ENCODE measurements at places on chromosomes 6 and 20.
A peak's percentile ranks its signal among the peaks of the same experiment; 100 is the strongest.

DNA sequence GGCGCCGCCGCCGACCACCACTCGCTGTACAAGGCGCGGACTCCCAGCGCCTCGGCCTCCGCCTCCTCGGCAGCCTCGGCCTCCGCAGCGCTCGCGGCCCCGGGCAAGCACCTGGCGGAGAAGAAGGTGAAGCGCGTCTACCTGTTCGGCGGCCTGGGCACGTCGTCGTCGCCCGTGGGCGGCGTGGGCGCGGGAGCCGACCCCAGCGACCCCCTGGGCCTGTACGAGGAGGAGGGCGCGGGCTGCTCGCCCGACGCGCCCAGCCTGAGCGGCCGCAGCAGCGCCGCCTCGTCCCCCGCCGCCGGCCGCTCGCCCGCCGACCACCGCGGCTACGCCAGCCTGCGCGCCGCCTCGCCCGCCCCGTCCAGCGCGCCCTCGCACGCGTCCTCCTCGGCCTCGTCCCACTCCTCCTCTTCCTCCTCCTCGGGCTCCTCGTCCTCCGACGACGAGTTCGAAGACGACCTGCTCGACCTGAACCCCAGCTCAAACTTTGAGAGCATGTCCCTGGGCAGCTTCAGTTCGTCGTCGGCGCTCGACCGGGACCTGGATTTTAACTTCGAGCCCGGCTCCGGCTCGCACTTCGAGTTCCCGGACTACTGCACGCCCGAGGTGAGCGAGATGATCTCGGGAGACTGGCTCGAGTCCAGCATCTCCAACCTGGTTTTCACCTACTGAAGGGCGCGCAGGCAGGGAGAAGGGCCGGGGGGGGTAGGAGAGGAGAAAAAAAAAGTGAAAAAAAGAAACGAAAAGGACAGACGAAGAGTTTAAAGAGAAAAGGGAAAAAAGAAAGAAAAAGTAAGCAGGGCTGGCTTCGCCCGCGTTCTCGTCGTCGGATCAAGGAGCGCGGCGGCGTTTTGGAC is 2.0 kb downstream of the SOX4 start:
- no peak for DNase-seq

- no peak for DNase-seq
Measured at GRCh38 chr20:5720696-5721095, 29.5 kb upstream of the SHLD1 start.

- no peak for DNase-seq
Measured at GRCh38 chr6:30238178-30238795, 25.1 kb upstream of the TRIM26 start.

DNA sequence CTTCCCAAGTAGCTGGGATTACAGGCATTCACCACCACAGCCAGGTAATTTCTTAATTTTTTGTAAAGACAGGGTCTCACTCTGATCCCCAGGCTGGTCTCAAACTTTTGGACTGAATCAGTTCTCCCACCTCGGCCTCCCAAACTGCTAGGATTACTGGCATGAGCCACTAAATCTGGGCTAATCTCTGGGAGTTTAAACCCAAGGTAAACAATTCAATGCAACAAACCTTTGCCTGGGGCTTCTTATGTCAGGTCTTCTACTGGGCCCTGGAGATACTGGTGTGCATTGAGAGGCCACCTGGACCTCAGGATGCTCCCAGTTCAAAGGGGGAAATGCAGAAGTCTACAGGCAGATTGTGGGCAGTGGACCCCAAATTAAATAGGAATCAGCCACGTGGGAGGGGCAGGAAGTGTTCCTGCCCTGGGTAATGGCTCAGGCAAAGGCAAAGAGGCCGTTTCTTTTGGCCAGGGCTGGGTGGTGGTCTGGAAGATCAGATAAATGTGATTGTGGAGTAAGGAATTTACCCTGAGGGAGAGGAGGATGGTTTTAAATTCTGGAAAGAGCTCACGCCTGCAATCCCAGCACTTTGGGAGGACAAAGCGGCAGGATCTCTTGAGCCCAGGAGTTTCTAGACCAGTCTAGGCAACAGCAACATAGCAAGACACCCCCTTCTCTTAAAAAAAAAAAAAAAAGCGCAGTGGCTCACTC is 1.3 kb upstream of the MYBL2 start:
- DNase-seq, result no peak

DNA sequence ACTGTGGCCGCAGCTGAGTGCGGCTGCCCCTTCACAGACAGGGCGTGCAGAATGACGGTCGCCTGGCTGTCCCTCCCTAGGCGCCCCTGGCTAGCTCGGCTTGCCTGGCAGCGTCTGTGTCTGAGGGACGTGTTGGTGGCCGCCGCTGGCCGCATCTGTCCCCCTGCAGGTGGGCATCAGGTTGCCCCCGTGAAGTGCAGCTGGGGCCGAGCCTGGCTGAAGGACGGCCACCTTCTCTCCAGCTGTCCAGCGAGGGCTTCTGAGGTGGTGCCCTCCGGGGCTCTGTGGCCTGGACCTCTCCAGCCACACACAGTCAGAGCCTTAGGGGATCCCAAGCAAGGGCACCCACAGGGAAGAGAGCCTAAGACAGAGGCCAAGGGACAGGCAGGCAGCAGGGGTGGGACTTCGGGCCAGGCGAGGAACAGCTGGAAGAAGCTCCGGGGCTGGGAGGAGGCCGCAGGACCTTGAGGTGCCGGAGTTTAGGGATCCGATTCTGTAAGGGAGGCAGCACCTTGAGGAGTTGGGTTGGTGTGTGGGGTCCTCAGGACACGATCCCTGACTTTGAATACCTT is 89.0 kb upstream of the EPB41L1 start:
- no peak for DNase-seq

DNA sequence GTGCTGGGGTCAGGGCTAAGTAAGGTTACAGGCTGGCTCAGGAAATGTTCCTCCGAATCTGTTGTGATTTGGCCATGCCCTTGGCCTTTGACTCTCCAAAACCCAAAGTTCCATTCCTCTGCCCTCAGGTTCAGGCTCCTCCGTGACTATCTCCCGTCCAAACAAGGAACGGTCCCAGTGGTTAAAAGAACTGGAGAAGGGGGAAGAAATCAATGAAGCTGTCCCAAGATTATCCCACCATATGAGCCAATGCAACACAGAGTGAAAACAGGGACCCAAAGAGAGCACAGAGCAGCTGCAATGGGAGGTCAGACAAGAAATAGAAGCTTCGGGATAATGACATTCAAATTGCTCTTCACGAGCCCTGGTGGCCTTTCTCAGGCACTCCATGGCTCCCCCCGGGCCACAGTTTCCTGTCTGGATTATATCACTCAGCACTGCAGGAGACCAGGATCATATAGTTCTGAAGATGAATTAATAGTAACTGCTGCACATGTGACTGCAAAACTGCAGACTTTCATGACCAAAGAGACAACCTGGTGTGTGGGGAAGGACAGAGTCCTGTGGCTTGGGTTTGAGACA is 211.3 kb downstream of the ZNF217 start:
- no peak for DNase-seq

DNA sequence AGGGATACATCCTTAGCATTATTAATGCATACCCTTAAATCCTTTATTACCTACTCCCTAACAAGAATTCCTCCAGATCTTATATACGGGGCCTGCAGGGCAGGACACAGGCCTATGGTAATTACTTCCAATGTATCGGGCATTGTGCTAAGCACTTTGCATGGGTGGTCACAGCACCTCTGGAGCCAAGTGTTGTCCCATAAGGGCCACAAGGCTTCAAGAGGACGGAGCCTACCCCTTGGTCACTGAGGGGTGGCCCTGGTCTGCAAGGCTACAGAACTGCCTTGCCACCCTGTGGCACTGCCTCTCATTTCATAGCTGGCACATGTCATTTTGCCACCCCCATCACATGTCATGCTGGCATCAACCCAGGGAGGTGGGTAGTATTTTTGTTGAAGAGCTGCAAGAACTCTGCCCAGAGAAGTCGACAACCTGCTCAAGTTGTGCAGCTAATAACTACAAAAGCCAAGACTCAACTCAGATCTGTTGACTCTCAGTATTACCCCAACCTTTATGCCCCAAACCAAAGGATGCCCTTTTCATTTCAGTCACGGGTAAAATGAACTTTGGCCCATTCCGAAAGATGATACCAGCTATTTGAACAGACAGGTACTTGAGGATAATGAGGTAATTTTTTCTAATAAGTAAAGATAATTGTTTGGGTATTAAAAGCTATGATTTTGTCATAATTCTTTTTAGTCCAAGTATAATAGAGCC is 144.1 kb upstream of the AKAP12 start:
- DNase-seq, result no peak

DNA sequence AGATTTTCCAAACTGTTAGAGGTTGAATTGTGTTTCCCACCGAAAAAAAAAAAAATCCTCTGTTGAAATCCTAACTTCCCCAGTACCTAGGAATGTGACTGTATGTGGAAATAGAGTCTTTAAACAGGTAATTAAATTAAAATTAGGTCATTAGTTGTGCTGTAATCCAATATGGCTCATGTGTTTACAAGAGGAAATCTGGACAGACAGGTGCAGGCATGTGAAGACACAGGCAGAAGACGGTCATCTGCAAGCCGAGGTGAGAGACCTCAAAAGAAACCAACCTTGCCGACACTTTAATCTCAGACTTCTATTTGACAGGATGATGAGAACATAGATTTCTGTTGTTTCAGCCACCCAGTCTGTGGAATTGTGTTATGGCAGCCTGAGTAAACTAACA is 28.6 kb upstream of the EZR start:
- DNase-seq, result no peak

GRCh38 chr6:98828211-98828788 is 6.1 kb upstream of the POU3F2 start:
- no peak for DNase-seq

- no peak for DNase-seq
Measured at GRCh38 chr6:11233673-11234573, 1.5 kb upstream of the NEDD9 start.

DNA sequence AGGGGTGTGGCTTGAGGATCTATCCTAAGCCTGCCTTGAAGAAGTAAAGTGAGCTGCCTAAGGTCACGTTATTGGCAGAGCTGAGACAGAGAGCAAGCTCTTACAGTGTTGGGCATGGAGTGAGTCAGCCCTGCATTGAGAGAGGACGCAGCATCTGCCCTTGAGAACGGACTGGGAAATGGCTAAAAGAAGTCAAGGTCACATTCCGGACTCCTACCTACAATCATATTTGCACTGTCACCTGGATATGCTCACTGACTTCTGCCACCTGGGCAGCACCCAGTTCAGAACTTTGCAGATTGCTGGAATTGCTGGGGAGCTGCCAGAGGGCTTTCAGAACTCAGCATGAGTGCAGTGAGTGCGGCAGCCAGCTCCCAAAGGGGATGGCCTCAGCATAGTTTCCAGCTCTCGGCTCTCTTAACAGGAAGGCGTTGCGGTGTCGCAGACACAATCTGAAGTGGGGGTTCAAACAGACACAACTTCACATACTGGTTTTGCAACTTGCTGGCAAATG is 199.3 kb upstream of the SGK1 start:
- DNase-seq, result no peak

- no peak for DNase-seq
Measured at GRCh38 chr20:63253438-63254231, 628 bp downstream of the NKAIN4 start.

GRCh38 chr20:4720041-4720976 is 1.4 kb upstream of the PRND start:
- peak; percentile 75 for DNase-seq

DNA sequence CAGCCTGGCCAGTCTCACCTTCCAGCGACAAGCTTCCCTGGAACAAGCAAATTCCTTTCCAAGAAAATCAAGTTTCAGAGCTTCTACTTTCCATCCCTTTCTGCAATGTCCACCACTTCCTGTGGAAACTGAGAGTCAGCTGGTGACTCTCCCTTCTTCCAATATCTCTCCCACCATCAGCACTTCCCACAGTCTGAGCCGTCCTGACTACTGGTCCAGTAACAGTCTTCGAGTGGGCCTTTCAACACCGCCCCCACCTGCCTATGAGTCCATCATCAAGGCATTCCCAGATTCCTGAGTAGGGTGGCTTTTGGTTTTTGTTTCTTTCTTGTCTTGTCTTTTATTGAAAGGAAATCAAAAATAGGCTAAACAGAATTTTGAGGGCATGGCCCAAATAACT is 24.3 kb downstream of the MYCT1 start:
- no peak for DNase-seq

DNA sequence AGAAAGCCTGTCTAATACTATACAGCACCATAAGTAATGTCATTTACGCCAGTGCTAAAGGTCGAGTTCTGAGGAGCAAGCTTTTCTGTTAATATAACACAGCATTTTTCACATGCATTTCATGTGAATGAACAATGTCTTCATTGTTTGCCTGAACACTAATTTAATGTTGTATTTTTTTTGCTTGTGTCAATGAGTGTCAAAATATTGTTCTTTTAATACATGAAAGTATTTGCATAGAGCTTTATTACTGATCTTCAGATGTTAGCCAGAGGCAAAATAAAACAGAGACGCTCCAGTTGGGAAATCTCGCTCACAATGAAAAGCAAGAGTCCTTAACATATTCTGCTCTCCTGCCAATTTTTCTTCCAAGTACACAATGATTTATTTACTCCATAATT is 151.8 kb downstream of the FOXC1 start:
- no peak for DNase-seq

- DNase-seq, result no peak
Measured at GRCh38 chr20:37677969-37678861, 15.6 kb upstream of the CTNNBL1 start.

DNA sequence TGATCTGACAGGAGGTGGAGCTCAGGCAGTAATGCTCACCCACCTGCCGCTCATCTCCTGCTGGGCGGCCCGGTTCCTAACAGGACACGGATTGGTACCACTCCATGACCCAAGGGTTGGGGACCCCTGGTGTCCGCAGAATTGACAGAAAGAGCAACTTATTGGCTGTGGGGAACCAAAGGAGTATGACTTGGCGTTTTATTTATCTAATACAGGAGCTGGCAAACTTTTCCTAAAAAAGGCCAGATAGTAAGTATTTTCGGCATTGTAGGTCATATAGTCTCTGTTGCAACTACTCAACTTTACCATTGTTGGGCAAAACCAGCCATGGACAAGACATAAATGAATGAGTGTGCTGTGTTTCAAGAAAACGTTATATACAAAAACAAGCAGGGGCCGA is 44.4 kb upstream of the TRAF3IP2 start:
- DNase-seq, result no peak

DNA sequence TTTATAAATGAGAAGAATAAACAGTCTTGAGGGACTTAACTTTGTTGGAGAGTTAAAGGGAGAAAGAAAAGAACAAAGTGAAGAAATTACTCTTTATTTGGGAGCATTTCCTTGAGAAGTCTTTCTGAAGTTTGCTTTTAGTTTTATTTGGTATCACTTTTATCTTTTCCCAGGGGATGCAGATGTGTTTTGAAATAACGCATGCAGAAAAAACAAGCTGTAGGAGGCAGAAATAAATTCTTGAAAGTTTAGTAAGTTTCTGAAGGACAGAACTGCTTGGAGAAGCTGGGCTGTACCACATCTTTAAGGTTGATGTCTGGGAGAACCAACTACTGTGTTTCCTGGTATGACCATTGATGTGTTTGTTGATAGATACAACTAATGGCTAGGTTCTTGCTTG is 75.0 kb downstream of the PLCB4 start:
- DNase-seq, result no peak
